ENCODE measurements at places on chromosomes 13 and 19.
A peak's percentile ranks its signal among the peaks of the same experiment; 100 is the strongest.

DNA sequence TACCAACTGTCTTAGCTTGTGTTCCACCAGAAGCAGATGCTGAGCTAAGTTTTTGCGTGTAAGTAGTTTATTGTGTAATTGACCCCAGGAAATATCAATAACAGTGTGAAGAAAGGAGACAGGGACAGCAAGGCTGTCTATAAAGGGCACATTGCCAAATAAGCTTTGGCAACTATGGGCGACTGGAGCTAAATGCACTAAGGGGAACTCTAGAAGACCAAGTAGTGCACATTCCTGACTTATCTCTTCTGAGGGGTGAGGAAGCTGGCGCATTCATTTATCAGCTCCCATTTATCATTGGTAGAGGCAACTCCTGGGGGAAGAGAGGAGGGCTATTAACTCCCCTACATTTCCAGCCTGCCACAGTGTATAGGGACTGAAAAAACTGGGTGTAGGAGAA is 135.0 kb downstream of the DLEU7 start:
- no peak for DNase-seq

DNA sequence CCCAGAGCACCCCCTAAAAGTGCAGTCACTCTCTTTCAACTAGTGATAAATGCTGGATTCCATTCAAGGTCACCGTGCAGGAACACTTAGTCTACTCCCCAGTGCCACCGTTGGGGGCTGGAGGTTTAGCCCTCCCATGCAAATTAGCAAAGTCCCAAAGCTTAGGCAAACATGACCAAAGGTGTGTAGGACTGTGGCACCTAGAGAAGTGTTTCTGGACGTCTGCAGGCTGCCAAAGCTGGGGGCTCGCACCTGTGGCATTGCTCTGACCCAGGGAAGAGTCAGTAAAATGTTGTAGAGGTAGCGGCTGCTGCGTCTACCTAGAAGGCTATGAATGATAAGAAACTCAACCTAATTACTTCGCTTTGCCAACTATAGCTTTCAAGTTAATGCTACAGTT is 13.9 kb downstream of the COL4A1 start:
- no peak for DNase-seq

DNA sequence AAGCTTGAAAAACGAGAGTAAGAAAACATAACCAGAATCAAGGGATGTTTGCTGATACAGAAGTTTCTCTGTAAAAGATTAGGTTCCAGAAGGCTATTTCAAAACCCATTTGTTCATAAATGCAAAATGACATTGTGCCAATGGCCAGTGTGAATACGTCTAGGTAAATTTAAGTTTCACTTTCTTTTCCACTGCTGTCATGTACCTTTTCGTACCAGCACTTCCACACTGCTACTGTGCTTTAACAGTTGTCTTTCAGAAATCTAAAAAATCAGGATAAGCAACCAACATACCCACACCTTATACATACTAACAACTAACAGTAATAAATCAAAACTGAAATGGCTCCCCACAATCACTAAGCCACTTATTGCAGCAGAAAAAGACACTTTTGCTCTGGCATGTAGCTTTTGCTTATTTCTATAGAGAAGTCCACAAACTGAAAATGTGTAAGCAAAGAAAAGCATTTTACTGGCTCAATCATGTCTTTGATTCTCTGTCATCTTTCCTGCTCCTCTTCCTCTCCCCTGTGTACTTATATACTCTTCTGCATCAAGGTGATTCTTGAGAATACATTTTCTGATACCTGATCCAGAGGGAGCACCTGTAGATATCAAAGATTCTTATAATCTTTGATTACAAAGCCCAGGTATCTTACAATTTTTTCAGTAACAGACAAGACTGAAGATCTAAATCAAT is 34.3 kb downstream of the ELF1 start:
- no peak for DNase-seq

GRCh38 chr13:29106651-29107050 is 286.5 kb downstream of the MTUS2 start:
- DNase-seq: no peak

- DNase-seq: no peak
Observed at GRCh38 chr19:50500753-50501151, 10.2 kb downstream of the JOSD2 start.

DNA sequence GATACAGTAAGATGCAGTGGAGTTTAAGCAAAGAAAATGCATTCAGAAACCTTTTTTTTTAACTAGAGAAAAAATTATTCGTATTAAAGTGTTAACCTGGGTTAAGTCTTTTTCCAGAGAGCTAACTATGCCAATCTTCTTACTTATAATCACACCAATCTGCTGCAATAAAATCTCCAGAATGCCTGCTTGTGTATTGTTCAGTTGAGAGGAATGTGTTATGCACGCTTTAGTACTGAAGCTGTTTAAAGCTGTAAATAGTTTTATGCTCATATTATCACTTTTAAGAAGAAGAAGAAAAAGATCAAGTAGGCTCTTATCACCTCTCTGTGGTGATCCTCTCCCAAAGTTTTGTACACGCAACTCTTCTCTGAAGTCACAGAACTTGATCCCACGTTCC is 528.7 kb downstream of the RFC3 start:
- no peak for DNase-seq

DNA sequence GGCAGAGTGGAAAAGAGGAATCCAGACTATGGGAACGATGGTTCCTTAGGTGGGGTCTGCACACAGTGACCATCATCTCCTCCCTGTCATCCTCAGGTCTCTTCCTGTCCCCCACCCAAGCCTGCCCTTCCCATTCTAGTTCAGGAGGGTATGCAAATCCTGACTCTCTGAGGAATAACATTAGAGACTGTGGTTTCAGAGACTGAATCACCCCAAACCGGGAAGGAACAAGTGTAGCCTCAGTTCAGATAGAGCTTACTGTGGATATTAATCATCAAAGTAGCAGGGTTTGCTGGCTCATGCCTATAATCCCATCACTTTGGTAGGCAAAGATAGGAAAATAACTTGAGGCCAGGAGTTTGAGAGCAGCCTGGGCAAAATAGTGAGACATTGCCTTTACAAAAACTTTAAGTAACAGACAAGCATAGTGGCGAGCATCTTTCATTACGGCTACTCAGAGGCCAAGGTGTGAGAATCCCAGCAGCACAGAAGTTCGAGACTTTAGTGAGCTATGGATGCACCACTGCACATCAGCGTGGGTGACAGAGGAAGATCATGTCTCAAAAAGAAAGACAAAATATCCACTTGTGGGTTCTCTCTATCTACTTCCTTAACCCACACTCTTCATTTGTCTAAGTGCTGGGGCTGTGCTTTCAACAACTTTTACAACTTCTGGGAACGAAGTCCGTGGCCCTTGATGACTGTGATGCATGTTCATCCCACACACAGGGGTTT is 19.3 kb upstream of the LGALS13 start:
- DNase-seq: no peak

GRCh38 chr13:99981735-99982035 is at the start of gene ZIC2:
ZIC2 (plus strand) TSS chr13:99981784; CDS start chr13:99982065, 281 bp downstream.
- no peak for DNase-seq

DNA sequence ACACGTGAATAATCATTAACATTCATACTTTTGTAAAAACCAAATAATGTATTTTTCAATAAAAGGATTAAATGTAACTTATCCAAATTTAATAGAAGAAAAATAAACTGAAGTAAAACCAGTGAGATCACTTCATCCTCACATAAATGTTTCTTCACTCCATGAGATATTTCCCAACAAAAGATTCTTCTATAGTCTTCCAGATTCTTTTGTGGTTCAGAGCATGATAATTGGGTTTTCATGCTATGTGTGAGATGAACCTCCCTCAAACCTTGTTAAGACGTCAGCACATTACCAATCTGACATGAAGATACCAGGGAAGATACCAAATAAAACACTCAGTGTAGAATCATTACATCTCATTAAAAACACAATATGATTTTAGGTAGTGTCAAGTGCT is 62.9 kb upstream of the OXGR1 start:
- no peak for DNase-seq

DNA sequence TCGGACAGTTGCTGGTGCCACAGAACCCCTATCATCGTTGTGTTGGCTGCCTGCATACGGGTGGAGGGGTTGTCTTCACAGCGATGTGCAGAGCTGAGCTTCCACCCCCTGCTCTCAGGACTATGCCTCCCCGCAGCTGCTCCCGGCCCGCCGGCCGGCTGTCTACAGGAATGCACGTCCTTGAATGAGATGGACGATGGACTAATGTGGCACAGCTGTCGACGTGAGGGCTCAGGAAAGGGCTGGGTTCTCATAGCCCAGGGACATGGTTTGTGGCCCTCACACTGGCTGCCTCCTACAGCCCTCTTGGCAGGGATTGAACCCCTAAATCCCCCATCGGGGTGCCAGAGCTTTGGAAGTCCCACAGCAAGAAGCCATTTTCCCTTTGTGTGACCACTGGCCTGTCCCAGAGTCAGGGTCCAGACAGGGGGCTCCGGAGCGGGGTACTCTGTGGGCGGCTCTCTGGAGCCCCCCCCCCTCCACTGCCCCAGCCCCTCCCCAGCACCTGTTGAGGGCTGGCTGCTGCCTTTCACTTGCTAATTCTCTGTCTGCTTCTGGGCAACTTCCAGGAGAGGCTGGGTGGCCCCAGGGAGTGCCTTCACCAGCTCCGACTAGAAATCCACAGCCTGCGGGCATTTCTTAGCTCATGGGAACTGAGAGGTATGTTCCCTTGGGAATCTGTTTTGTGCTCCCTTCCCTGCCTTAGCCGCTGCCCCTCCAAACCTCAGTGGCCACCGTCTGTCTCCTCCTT is 40.2 kb downstream of the TSSK6 start:
- no peak for DNase-seq

- no peak for DNase-seq
Observed at GRCh38 chr13:67303661-67304333, 73.7 kb upstream of the PCDH9 start.

GRCh38 chr13:107964395-107964794 is 250.9 kb downstream of the LIG4 start:
- peak; percentile 65 for DNase-seq

DNA sequence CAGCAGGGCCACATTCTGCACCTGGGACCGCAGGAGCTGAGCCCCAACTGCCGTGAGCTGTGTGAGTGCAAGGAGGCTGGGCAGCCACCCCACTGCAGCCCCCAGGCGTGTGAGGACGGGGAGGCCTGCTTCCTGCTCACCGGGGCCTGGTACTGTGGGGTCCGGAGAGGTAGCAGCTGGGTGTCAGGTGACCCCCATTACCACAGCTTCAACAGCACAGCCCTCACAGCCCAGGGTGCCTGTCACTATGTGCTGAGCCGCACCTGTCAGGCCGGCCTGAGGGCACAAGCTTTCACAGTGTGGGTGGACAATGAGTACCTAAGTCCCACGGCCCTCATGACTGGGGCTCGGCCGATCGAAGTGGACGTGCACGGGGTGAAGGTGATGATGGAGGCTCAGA is 35.8 kb upstream of the FXYD3 start:
- DNase-seq: no peak

GRCh38 chr13:35198613-35199200 is 256.6 kb downstream of the NBEA start:
- peak; percentile 39 for DNase-seq

DNA sequence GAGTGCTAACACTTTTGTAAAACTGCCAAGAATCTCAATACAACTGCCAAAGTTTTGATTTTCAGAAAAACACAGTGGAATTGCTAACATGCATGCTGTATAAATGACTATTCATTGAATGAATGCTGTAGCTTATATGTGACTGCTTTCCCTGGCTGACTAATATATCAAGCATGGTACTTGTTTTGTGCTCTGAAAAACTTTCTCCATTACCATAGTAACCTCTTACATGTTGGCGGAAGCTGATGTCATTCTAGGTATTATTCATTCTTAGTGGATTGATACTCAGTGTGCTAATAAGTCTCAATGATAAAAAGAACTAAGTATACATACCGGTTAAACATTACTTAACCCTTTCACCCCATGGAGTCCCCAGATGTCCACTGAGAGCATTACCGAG is 166.1 kb upstream of the MYO16 start:
- DNase-seq: no peak

GRCh38 chr19:18496980-18497256 is 25.0 kb downstream of the ELL start:
- DNase-seq: no peak

GRCh38 chr13:31890946-31891345 is 140.6 kb upstream of the FRY start:
- no peak for DNase-seq

DNA sequence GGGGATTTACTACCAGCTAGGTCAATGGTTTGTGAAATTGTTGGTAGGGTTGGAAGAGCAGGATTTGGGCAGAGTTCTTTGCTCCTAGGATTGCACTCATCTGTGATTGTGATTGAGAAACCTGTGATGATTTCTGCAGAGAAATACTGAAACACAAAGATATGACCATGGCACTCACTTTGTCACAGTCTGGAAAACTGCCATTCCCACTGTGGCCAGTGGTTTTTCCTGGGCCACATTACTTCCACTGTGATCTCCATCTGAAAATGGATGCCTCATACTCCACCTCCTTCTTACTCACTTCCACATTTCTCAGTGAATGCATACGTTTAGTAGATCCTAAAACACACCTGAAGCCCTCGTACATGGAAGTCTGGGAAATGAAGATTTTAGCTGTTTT is 593.2 kb downstream of the LMO7 start:
- DNase-seq: no peak

DNA sequence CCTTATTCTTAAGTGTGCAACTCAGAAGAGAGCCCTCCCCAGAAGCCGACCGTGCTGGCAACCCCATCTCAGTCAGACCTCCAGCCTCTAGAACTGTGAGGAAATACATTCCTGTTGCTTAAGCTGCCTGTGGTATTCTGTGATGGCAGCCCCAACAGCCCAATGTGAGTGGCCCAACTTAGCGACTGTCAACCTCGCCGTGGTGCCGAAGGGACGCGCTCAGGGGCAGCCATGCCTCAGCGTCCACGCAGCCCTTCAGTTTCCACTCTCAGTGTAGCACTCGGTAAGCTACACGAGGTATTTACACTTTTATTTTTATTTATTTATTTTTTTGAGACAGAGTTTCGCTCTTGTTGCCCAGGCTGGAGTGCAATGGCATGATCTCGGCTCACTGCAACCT is 18.4 kb downstream of the PROZ start:
- no peak for DNase-seq

GRCh38 chr13:109776575-109776974 is 9.8 kb downstream of the IRS2 start:
- no peak for DNase-seq

GRCh38 chr19:1453525-1454364 is 3.8 kb downstream of the APC2 start:
- no peak for DNase-seq

GRCh38 chr19:1904860-1905109 is 414 bp upstream of the ADAT3 start:
- no peak for DNase-seq

Data from NCI-H2081 (cell line).